Activated CD4-positive, alpha-beta T cell treated with anti-CD3 and anti-CD28 coated beads, Interleukin-2, amount 50 U/mL, for 4 hours (primary cell): ENCODE measurements at places on chromosomes 1 and 21.

DNA sequence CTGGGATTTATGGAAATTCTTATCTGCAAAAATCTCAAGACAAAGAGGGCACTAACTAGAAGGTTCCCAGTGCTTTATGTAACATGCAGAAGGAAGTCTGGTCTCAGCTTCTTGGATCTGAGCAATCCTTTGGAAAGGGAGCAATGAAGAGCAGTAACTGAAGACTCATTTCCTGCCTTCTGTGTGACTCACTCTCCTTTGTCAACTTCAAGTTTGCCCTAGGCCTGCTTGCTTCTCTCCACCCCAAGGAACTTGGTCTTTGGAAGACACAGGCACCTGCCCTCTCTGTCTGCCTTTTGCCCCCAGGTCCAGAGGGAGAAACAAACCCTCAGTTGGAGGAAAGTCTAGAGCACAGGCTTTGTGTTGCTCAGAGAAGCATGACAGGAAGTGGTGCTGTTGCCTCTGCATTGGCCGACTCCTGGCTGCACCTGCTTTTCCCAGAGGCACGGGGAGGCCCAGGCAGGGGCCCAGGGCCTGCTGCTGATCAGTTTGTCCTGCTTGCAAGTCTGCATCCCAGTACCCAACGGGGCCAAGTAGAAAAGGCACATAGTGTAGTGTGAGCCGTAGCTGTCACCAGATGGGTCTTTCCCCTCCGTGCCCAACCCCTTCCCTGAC lies 137.2 kb downstream of the DHRS3 start:
- no peak for DNase-seq

DNA sequence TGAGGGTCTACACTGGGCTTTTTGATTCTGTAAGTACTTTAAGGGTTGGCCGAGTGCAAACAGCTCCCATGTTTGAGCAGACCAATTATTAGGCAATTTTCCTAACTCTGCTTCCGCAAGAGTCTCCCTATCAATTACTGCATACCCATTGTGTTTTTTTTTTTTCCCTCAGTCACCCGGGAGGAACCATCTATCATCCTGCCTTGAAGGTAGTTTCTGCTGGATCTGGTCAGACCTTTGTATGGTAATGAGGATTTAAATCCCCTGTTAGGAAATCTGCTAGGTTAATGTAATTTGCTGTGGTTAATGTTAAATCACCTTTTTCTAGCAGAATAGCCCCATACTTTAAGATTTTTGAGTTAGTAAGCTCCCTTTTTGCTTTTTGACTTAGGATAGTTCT lies 40.8 kb upstream of the WARS2 start:
- no peak for DNase-seq

DNA sequence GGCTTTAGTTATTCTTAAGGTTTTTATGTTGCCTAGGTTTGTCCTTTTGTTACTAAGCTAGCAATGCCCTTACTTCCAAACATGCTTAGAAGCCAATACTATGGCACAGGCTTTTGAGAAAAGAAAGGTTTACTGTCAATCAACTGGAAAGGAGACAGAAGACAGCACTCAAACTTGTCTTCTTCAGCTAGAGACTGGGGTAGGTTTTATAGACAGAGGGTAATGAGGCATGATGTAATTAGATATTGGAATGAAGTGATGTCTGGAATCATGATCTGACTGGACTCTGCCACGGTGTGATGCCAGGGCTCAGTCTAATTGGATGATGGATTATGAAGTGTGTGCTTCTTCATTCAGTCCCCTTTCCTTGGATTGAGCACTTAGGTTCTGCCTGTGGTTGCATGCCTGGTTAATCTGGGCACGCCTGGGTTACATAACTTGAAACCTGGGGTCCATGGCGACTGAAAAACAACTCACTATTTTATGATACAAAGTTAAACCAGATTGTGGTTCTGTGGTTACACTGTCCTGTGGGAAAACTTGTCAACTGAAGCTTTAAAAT lies 625.8 kb downstream of the BRINP3 start:
- DNase-seq, result no peak

GRCh38 chr21:17818186-17819113 lies 706 bp downstream of the C21orf91 start:
- DNase-seq, result peak; percentile 41

- DNase-seq, result no peak
Observed at GRCh38 chr1:30405631-30406212, 317.7 kb downstream of the MATN1 start.
